ENCODE measurements at places on chromosomes 7 and 10.

DNA sequence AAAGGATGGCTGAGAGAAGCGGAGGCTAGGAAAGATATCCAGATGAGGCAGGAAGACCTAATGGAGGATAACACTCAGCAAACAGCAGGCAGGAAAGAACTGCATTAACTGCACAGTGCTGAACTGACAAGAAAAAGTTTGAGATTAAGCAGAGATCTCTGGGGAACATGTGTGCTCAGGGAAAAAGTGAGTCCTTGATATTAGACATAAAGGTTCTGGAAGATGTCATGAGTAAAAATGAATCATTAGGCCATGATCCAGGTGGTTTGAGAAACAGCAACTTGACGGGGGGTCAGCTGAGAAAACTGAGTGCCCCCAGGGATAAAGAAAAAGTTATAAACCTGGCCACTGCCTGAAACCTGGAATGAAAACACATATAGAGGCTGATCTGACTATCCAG is 27.3 kb upstream of the ANK3 start:
- no peak for DNase-seq

- no peak for DNase-seq
Measured at GRCh38 chr10:124596962-124597845, 135.6 kb downstream of the LHPP start.

DNA sequence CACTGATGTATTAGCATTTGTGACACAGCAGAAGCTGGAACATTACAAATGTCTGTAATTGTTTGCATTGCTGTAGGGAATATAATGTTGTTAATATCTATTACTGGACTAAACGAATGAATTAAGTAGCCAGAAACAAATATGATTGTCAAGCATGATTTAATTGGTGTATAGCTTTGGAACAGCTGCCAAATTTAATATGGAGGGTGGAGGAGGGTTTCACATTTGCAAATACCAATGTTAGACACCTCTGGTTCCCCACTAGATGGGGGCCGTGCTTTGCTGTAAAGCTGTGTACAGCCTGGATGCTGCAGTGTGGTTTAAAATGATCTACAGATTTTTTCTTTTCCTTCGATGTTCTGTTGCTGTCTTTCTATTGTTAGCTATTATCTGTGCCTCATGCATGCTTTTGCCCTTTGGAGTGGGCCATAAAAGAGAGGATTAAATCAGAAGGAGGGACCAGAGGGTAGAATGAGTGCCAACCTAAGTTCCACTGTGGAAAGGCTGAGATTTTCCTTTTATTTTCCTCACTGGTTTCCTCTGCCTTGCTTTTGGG is 23.1 kb downstream of the DNAJB9 start:
- DNase-seq = no peak

DNA sequence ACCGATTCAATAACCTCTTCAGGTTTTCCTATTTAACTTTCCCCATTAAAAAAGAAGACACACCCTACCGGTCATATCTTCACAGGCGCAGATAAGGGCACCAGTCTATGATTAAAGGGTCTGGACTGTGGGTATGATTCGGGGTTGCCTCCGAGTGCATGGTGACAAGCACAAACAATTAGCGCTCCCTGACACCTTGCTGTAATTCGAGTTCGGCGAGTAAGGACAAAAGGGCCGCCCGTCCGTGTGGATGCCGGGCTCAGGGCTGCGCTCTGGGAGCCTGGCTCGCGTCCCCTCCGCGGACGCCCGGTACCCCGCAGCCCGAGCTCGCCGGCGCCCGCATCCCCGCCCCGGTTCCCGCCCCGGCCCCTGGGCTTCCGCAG is 111.9 kb upstream of the RHEB start:
- no peak for DNase-seq

- DNase-seq = no peak
Measured at GRCh38 chr10:412109-412508, 276.9 kb downstream of the ZMYND11 start.

DNA sequence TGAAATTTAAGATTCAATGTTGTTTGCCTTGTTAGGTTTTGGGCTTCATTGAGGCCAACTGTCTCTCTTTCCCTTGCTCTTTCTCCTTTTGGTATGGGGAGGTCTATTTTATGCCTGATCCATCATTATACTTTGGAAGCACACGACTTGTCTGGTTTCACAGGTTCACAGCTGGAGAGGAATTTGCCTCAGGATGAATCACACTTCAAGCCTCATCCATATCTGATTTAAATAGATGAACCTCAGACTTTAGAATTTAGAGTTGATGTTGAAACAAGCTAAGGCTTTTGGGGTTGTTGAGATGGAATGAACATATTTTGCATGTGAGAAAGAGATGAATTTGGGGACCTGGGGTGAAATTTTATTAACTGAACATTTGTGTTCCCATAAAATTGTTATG is 150.5 kb upstream of the IGFBP3 start:
- DNase-seq = no peak

GRCh38 chr7:148697256-148698006 is 1.3 kb upstream of the CUL1 start:
- no peak for DNase-seq

DNA sequence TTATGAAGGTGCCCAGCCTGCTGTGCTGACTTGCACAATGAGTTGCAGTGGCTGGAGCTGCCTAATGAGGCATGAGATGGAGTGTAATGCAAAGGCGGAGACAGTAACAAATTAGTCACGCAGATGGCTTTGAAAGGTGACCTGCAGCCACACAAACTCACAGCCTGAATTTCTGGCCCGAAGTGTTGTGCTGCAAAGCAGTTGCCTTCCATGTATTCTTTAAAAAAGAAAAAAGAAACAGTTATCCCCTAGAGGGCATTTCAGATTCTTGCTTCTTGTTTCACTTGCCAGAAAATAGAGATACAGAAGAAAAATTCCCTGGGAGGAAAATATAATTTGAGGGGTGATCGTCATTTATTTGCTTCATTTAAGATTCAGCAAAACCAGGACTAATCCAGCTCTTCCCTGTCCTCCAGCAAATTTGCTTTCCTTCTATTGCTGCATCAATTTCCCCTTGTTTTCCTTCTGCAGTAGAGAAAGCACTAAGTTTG is 239.9 kb downstream of the ADRA2A start:
- DNase-seq = no peak

- no peak for DNase-seq
Measured at GRCh38 chr7:33395340-33395739, 266.0 kb downstream of the BBS9 start.

DNA sequence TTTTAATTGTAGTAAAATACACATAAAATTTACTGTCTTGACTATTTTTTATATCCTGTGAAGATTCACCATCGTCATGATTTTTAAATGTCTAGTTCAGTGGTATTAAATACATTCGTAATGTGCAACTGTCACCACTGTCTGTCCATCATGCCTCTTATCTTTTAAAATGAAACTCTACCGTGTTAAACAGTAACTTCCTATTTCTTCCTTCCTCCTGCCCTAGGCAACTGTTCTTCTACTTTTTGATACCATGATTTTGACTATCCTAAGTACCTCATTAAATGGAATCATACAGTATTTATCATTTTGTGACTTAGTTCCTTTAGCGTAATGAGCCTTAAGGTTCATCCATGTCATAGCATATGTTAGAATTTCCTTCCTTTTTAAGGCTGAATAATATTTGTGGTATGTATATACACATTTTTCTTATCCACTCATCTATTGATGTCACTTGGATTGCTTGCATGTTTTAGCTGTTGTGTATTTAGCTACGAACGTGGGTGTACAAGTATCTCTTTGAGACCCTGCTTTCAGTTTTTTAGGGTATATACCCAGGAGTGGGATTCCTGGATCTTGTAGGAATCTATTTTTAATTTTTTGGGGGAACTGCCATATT is 13.5 kb downstream of the SLK start:
- DNase-seq = no peak

DNA sequence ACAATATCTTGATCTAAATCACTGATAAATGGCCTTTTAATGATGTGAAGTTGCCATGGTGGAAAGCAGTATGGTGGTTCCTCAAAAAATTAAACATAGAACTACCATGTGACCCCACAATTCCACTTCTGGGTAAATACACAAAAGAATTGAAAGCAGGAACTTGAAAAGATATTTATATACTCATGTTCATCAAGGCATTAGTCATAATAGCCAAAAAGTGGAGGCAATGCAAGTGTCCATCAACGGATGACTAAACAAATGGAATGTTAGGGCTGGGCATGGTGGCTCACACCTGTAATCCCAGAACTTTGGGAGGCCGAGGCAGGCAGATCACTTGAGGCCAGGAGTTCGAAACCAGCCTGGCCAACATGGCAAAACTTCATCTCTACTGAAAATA is 2.0 kb upstream of the DNAJC12 start:
- DNase-seq = no peak

DNA sequence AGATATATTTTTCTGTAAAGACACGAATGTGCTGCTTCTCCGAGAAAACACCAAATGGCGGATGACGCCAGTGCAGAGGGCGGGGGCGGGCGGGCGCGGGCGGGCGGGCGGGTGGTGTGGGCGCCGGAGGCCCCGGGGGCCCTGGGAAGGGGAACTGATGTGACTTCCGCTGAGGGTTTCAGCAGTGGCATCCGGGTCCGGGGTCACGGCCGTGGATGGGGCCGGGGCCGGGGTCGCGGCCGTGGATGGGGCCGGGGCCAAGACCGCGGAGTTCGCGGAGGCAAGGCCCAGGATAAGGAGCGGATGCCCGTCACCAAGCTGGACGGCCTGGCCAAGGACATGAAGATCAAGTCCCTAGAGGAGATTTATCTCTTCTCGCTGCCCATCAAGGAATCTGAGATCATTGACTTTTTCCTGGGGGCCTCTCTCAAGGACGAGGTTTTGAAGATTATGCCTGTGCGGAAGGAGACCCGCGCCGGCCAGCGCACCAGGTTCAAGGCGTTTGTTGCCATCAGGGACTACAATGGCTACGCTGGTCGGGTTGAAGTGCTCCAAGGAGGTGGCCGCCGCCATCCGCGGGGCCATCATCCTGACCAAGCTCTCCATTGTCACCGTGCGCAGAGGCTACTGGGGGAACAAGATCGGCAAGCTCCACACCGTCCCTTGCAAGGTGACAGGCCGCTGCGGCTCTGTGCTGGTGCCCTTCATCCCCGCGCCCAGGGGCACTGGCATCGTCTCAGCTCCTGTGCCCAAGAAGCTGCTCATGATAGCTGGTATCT is 20.3 kb upstream of the IGF2BP3 start:
- DNase-seq = no peak

GRCh38 chr7:108515013-108515412 is 10.9 kb downstream of the PNPLA8 start:
- no peak for DNase-seq

DNA sequence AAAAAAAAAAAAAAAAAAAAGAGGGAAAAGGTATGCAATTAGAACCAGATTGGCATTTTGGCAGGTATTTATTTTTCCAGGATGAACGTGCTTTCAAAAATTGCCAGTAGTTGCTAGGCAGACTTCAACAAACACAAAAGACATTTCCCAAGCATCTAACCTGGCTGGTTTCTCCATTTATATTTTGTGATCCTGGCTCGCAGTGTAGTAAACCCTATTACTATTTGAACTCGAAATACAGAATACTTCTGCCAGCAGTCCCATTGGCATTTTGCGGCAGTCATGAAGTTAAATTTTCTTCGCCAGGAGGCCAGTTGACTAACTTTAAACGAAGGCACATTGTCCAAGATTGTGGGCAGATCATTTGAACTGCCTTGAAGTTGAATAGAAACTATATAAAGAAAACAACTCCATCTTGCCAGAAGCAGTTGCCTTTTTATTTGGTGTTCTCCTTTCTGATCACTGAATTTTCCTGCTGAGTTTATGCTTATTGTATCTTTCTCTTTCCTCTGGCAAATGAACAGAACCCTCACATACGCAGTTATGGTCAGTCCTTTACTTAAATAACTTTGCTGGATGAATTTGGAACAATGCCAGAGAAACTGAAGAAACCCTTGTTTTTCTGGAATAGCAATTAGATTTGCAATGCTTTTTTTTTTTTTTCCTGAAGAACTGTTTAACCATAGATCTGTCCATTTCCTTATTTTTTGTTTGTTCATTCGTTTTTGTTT is 132.9 kb downstream of the BICC1 start:
- DNase-seq = no peak

DNA sequence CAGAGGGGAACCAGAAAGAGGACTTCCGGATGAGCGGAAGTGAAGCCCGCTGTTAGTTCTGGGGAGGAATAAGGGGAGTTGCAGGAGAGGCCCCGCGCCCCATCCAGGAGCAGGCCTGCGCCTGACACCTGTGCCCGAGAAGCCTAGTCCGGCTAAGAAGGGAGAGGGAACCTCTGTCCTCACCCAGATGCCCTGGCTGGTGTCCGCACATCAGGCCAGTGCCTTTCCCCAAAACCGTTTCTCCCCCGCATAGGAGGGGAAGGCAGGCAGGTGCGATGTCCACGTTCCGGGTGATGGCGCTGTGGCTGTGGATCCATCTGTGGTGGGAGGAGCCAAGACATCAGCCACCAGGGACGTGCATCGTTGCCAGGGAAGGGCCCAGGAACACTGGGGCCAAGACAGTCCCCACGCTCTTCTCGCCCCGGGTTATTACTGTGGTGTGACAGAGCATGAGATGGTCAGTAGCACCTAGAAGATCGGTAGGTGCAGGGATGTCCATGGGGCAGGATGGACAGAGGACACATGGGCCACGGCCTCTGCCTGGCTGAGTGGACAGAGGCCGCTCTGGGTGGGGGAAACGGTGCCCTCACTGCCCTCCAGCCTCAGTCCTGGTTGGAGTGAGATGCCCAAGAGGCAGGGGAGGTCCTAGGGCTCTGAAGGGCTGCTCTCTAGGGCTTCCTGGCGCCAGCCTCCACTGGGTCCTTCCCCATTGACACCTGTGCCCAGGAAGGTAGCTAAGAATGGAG is 262.7 kb downstream of the CELF2 start:
- DNase-seq = no peak

GRCh38 chr7:22332461-22332870 is 24.5 kb downstream of the RAPGEF5 start:
- DNase-seq = no peak

DNA sequence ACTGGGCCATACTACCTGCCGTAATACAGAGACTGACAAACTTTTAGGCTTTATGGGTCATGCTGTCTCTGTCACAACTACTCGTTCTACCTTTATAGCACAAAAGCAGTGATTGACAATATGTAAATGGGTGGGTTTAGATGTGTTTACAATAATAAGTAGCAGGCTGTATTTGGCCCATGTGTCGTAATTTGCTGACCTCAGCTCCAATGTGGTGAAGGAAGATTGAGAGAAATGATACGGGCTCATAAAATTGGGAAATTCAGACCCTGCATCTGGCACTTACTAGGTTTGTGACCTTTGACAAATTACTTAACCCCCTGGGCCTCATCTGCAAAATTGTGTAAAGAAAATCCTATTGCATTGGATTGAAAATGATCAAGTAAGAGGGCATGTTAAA is 150.8 kb upstream of the NPSR1 start:
- no peak for DNase-seq

DNA sequence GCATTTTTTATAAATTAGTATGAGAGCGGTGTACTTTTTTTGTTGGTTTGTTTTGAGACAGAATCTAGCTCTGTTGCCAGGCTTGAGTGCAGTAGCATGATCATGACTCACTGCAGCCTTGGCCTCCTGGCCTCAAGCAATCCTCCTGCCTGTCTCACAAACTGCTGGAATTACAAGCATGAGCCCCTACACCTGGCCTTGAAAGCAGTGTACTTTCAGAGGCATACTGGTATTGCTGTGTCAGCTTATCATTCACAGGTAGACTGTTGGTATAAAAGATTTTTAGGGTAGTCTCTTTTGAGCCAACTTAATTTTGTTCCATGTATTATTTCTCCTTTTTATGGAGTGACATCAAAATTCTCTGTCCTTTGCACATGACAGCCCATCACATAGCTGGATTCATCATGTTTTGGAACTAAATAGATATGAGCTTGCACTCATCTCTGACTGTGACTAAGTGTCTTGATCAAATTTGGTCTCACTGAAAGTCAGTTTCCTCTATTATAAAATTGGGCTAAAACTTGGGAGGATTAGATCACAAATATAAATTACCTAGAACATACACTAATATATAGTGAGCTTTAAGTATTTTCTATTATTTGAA is 12.4 kb downstream of the GNAT3 start:
- no peak for DNase-seq
